ENCODE measurements at places on chromosomes 12 and 14.

GRCh38 chr12:122473543-122474323 lies 27.0 kb downstream of the ZCCHC8 start:
- no peak for DNase-seq

DNA sequence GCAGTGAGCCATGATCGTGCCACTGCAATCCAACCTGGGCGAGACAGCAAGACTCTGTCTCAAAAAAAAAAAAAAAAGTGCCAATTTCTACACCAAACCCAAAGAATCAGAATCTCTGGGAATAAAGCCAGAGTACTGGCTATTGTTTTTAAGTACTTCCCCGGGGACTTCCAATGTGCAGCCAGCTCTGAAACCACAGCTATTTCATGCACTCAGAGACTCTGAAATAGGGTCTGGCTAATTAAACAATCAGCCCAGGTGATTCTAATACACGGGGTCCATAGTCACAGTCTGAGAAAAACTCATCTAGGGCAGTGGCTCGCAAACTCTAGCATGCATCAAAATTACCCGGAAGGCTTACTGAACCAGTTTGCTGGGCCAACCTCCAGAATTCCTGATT lies 56.3 kb downstream of the SIX6 start:
- DNase-seq: no peak

DNA sequence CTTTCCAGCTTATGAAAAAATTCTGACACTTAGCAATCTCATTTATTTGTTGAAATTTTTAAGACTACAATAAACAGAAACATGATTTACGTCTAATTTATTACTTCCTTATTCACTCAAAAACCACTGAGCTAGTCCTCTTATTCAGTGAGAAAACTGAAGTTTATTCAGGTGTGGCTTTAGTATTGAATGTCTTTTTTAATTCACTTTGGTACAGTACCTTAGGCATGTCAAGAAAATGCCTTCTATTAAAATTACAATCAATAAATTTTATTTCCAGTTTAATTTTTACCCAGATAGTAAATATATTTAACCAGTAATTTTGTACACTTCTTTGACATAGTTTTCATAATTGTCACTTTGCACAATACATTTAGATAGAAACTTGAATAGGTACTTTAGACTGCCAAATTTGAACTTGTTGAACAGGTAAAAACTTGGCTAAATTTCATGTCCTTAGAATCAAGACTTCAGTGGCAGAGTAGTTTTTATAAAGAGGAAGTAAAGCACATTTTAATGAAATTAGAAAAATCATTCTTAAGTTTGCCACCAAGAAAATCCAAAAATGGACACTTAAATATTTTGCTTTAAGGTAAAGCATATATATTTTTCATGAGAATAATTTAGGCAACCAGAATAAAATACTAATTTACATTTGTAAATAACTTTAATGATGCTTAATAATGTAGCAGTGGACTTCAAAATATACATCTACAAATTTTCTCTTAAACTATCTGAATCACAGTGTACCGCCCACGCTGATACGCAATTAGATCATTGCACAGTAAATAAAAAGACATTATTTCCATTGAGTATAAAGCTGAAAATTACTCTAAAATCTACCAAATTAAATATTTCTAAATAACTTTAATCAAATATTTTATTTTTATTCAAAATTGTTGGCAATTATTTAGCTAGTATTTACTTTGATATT lies 159.1 kb downstream of the RASSF9 start:
- no peak for DNase-seq

DNA sequence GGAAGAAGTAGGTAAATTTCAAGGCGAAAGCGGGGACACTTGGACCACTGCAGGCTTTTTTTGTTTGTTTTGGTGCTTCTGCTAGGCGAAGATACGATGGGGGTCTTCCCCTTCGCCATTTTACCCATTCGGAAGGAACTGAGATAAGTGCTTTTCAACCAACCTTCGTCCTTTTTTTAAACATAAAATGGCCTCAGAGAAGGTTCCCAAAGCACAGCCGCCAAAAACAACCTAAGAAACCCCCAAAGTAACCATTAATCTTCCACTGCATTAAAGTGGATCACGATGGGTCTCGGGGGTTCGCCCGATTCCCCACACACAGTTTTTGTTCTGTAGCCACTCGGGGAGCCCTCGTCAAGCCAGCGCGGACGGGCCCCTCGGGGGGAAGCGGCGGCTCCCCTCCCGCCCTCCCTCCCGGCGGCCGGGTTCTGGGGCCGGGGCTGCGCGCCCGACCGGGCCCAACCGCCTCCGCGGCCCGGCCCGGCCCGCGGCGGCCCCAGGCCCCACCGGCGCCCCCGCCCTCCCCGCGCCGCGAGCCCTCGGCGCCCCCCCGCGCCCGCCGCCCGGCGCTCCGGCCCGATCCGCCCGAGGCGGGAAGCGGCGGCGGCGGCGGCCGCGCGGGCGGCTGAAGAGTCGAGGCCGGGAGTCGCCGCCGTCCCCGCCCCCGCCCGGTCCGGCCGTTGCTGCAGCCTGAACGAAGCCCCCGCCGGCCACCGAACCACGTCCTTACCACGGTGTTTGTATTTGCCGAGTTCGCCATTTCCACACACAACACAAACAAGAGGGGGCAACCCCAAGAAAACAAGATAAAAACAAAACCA lies 790 bp downstream of the GTF2A1 start:
- peak; percentile 39 for DNase-seq

DNA sequence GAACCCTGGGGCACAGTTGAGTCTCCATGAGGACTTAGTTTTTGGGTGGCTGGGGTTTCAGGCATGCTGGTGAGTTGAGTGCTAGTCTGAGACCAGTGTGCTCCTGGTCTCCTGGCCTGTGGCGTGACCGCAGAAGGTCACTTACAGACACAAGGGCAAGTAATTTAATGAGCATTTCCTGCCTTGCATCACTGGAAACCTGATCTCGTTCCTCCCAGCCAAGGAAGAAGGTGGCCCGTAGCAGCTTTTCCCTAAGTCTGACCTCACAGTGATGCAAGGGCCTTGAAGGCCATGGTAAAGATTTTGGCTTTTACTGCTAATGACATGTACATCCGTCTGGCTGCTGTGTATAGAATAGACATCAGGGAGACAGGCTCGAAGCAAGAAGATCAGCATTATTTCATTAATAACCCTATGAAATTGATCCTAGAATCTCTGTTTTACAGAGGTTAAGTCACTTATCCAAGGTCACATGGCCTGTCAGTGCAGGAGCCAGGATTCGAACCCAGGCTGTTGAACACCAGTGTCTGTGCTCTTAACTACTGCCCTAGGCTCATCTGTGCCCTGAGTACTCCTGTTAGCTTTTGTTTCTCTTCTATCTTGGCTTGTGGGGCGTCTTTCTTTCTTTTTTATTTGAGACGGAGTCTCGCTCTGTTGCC lies 4.6 kb downstream of the TMEM120B start:
- no peak for DNase-seq

DNA sequence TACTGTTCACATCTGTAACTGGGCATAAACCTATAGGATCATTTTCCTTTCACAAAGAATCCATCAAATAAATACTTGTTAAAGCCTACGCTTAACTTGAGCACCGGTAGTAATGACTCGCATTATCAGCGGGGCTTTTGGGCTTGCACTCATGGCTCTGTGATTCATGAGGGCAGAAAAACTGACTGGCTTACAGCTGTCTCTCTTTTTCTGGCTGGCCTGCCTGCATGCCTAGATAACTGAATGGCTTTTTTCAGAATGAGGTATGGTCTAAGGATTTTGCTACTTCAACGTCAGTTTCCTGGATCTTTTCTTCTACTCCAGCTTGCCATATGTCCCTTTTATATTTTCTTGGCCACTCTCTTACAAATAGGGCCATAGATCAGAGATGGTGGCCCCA lies 531.1 kb downstream of the NRXN3 start:
- DNase-seq: no peak

DNA sequence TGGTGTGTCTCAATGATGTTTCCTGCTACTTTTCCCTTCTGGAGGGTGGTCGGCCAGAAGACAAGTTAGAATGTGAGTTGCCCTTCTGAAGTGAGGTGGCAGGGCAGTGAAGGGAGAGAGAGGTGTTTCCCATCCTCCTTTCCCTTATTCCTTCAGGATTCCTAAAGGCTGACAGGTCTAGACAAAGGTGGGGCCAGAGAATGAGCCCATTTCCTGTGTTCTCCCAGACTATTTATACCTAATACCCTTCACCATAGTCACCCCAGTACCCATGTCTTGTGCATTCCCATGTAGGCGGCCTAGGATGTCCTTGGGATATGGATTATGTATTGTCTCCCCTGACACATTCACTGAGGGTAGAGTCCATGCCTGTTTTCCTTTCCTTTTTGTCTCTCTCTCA lies 7.0 kb downstream of the DGKA start:
- DNase-seq: no peak

GRCh38 chr14:105531894-105532623 lies 5.7 kb downstream of the TMEM121 start:
- no peak for DNase-seq

- no peak for DNase-seq
Measured at GRCh38 chr12:80142640-80143039, 43.3 kb downstream of the OTOGL start.

DNA sequence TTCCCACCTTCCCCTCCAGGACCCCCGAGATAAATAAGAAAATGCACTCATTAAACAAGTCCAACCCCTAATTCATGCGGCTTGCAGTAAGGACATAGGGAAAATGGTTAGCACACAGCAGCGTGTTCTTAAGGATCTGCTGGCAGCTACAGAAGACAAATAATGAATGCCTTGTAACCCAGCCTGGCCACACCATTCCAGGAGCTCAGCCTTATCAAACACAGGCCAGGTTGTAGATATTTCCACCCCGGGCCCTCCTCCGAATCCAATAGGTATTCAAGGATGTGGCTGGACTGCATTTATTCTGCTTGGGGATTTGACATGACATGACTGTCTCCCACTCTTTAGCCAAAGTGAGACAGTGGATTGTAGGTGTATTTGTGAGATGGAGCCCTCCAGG lies 245.1 kb downstream of the SLC41A2 start:
- DNase-seq: no peak

DNA sequence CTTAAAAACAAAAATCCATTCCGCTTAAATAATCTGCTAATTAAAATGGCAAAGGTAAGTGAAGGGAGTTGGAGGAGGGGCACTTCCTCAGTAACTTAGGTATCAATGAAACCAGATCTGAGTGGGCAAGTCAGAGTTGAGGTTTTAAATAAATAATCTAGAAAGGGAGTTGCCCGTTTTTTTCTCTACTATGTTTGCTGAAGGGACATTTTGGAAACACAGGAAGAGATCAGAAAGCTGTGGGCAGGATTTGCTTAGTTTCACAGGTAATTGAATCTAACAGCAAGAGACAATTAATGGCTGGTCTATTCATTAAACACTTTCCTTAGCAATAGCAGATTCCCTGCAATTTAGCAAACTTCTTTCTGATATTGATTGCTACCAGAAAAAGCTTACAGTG lies 186.0 kb upstream of the ABCD2 start:
- no peak for DNase-seq

DNA sequence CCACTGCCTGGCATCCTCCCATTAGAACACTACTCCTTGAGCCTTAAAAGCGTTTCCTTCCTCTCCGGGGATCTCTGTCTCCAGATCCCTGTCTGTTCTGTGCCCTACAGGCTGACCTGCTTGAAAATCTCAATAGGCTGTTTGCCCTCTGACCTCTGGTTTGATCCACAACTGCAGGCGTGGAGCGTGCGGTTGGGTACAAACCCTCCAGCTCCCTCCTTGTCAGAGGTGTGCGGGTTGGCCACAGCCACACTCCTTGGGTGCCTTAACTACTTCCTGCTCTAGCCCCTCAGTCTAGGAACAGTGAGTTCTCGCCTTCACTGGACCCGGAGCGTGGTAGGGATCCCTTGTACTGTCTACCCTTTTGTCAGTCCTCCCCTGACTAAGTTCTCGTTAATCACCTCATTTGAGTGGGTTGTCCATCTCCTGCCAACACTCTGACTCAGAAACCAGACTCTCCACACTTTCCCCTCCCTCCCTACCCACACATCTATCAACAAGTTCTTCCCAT lies 33.1 kb downstream of the CMKLR1 start:
- no peak for DNase-seq

DNA sequence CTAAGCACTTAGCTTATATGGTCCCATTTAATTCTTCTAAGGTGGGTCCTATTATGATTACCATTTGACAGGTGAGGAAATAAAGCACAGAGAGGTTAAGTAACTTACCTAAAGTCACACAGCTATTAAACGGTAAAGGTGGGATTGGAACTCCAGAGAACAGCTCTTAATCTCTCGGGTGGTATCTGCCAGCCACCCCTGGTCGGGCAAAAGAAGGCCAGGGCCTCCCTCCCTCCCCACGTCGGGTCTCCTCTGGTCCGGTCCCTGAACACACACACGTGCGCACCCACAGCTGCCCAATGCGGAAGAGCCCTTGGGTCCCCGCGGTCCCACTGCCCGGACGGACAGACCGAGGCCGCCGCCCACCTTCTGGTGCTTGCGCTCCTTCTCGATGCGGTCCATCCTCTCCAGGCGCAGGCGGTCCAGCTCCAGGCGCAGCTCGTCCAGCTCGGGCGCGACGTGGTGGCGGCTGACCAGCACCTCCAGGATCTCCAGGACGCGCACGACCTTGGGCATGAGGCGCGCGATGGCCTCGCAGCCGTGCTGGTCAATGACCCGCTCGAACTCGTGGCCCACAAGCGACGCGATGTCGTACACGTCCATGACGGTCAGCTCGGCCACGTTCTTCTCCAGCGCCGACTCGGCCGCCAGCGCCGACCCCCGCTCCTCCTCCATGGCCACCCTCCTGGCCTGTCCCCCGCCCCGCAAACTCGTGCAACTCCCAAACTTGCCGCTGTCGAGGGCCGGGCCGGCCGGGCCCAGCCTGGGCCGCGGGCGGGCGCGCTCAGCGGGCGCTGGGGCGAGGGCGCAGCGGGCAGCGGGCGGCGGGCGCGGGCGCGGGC lies 490 bp downstream of the RILPL1 start:
- peak; percentile 13 for DNase-seq

DNA sequence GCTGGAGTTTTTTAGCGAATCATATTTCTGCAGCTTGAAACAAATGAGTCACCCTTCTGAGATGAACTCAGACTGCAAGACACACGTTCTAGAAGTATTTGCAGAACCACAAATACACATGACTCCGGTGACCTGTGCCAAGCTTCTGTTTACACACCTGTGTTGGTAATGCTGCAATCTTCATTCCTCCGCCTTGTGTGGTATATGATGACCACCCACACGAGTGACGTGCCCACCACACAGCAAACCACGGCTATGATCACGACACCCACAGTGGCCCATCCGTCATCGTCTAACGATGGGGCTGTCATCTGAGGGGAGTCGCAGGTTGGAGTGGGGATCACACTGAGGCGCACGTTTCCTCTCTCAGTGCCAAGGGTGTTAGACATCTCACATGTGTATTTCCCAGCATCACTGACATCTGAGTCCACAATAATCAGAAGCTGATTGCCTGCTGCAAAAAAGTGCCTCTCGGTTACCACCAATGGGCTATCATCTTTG lies 43.0 kb downstream of the LRIG3 start:
- DNase-seq: no peak

- DNase-seq: no peak
Measured at GRCh38 chr12:112126000-112126438, 659 bp downstream of the TRAFD1 start.

DNA sequence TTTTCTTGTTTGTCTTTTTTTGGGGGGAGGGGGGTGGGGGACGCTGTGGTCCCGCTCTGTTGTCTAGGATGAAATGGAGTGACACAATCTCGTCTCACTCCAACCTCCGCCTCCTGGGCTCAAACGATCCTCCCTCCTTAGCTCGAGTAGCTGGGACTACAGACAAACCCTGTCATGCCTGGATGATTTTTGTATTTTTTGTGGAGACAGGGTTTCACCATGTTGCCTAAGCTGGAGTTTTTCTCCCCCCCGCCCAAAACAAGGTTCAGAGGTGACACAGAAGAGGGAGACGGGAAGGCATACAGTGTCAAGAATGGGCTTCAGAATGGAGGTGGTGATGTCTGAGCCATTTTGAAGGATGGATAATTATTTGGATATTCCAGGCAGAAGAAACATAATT lies 116.9 kb upstream of the ATF1 start:
- DNase-seq: no peak

GRCh38 chr14:99430491-99430890 lies 50.2 kb downstream of the SETD3 start:
- peak; percentile 18 for DNase-seq

Measured in activated CD4-positive, alpha-beta T cell treated with anti-CD3 and anti-CD28 coated beads, Interleukin-2, amount 10 ng/mL, durations not matched to agents 7 days and 5 days (primary cell).